ENCODE measurements at places on chromosomes 3 and 15. TPM values are rescaled to one million over a fixed set of nuclear protein-coding genes. Genes with fewer than 3 reads are reported as not detected.

GRCh38 chr3:127374086-127375010, 86.5 kb upstream of the PRR20G start:
- DNase-seq, result no peak
- H3K36me3 ChIP-seq, result no peaks in the 10 kb centered on the region
- no peaks in the 10 kb centered on the region for H3K27me3 ChIP-seq
- H3K4me1 ChIP-seq, result no peaks in the 10 kb centered on the region

- no peak overlapping the region for H3K27ac ChIP-seq
- no peaks in the 10 kb centered on the region for H3K4me1 ChIP-seq
- H3K4me3 ChIP-seq, result no peak overlapping the region
- no peaks in the 10 kb centered on the region for H3K27me3 ChIP-seq
- H3K36me3 ChIP-seq, result no peaks in the 10 kb centered on the region
Observed at GRCh38 chr15:47997195-47998080, 123.4 kb upstream of the SLC24A5 start.

GRCh38 chr3:150867434-150867833, 37.8 kb downstream of the MINDY4B start:
- H3K27me3 ChIP-seq, result peaks cover 6% of the 10 kb centered on the region
- H3K36me3 ChIP-seq, result no peaks in the 10 kb centered on the region
- H3K27ac ChIP-seq, result no peak overlapping the region
- no peak overlapping the region for H3K4me3 ChIP-seq

DNA sequence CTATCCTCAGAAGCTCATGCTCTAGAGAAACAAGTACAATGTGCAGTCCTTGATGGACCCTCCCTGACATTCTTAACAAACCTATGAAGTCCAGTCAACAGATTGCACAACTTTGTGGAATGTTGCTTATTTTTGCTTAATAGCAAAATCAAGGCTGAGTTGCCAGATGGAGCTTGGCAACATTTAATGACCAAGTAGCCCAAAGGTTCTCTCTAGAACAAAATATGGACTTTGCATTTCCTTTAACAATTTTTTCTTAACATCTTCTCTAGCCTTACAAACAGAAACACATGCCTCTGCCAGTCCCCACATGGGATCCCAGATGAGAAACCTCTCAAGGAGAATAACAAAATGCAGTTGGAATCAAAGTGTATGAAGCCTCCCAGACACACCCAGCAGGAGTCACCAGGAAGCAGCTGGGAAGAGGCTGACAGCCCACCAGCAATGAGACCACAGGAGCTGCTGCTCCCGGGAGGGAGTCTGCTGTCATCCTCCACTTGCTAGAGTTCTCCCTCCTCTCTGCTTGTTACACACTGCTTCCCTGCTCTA, 422.5 kb upstream of the CDIN1 start:
- H3K27ac ChIP-seq, result no peak overlapping the region
- no peak overlapping the region for H3K4me3 ChIP-seq

DNA sequence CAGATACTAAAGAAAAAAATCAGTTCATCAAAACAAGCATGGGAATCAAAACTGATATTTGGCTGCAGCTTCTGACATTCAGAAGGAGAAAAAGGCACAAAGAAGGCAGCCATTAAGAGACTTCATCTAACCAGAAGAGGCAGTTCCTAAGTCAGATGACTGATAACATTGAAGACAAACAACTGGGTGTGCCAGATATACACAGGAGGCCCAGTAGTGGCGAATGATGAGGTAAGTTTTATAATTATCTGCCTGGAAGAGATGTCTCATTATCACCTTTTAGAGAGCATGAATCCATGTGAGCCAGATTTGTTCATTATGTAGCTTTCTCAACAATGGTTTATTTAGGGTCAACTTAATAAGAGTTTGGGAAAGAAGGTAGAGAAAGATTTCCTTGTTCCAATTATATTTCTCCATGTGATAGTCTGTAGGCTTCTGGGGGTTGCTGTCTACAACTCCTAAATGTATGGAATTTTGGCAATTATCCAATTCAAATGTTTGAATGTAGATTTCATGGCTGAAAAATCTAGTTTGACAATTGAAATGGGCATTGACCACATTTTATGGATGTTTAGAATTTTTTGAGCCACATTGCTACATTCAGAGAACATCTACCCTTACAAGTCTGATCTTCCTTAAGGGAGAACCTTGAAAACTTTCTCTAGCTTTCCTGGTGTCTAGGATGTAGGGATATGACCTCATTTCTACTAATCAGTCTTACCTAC, 50.4 kb upstream of the RASGRF1 start:
- no peak overlapping the region for H3K27ac ChIP-seq
- H3K36me3 ChIP-seq, result no peaks in the 10 kb centered on the region

GRCh38 chr15:35533130-35534110, 12.5 kb downstream of the DPH6 start:
- no peak overlapping the region for H3K27ac ChIP-seq
- H3K4me1 ChIP-seq, result no peaks in the 10 kb centered on the region
- no peak overlapping the region for H3K4me3 ChIP-seq

GRCh38 chr3:150913133-150913922, 8.1 kb upstream of the MINDY4B start:
- no peak overlapping the region for H3K4me3 ChIP-seq
- H3K36me3 ChIP-seq, result no peaks in the 10 kb centered on the region
- H3K27me3 ChIP-seq, result peaks cover 4% of the 10 kb centered on the region
- no peak overlapping the region for H3K27ac ChIP-seq
- H3K4me1 ChIP-seq, result no peaks in the 10 kb centered on the region

DNA sequence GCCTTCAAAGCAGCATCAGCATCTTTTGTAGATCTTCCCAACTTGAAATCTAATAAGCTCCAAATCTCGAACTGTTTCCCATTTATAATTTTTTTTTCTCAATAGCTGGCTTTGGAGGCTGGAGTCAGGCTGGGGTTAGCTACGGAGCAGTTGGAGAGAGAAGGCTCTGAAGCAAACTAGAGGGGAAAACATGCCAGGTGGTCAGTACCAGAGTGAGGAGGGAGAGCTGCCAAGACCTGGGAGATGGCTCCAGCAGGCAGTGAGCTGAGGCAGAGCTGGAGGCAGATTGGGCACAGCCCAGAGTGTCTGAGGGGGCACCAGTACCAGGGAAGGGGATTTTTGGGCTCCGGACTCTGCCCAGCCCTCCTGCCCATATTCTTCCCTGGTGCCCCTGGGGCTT, 311.2 kb downstream of the RPLP1 start:
- H3K4me3 ChIP-seq, result no peak overlapping the region
- H3K27me3 ChIP-seq, result peaks cover 30% of the 10 kb centered on the region
- H3K36me3 ChIP-seq, result no peaks in the 10 kb centered on the region
- H3K27ac ChIP-seq, result no peak overlapping the region

DNA sequence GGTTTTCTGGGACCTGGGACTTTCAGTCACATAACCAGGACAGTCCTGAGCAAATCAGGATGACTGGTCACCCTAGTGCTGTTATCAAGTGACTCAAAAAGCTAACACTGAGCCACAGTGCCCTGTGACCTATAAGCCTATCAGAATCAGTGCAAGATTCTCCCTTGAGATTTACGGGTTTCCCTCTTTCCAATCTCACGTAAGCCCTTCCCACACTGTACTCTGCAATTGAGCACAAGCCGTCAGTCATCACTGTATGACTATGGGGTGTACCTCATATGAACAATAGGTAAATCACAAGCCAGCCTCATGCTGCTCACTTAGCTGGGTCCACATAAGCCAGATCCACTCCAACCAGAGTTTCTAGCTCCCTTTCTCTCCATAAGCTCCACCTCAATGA, 21.0 kb upstream of the CLDN18 start:
- no peaks in the 10 kb centered on the region for H3K36me3 ChIP-seq
- no peaks in the 10 kb centered on the region for H3K4me1 ChIP-seq
- no peak overlapping the region for H3K4me3 ChIP-seq
- no peak overlapping the region for H3K27ac ChIP-seq
- DNase-seq, result no peak

DNA sequence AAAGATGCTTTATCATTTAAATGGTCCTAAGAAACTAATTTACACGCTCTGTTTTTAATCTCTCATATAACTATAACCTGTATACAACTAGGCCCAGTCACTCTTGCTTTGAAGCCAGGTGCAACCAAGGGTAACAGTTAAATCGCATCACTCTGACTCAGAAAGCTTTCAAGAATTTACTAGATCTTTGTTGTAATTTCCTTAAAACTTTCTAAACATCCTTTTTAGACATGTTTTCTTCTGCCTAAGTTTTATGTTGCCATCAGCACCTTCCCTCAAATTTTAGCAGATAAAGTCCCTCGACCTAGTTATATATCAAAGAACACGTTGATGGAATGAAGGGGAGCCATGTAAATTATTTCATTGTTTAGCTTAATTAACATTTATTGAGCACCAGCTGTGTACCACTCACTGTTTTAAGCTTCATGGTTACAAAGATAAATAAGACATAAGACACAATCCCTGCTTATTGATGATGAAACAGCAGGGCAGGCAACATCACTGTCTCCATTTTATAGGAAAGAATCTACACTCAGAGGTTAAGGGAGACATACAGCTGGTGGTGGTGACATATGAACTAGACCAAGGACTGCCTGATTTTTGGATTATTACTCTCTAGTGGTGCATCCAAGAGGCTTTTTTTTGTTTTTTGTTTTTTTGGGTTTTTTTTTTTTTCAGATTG, 101.0 kb downstream of the CD200R1L start:
- peaks cover 17% of the 10 kb centered on the region for H3K4me1 ChIP-seq
- H3K27me3 ChIP-seq, result no peaks in the 10 kb centered on the region
- H3K36me3 ChIP-seq, result no peaks in the 10 kb centered on the region
- no peak overlapping the region for H3K4me3 ChIP-seq
- no peak overlapping the region for H3K27ac ChIP-seq

GRCh38 chr3:299590-300301, 103.2 kb downstream of the CHL1 start:
- H3K4me3 ChIP-seq, result no peak overlapping the region
- H3K27ac ChIP-seq, result no peak overlapping the region
- DNase-seq, result no peak
- no peaks in the 10 kb centered on the region for H3K36me3 ChIP-seq

- no peak for DNase-seq
- H3K4me3 ChIP-seq, result no peak overlapping the region
- H3K36me3 ChIP-seq, result no peaks in the 10 kb centered on the region
- no peak overlapping the region for H3K27ac ChIP-seq
- no peaks in the 10 kb centered on the region for H3K27me3 ChIP-seq
Observed at GRCh38 chr15:77656294-77656693, 23.6 kb upstream of the LINGO1 start.

GRCh38 chr3:196377321-196377720, 39.1 kb upstream of the TM4SF19 start:
- no peaks in the 10 kb centered on the region for H3K4me1 ChIP-seq
- H3K4me3 ChIP-seq, result no peak overlapping the region
- DNase-seq, result no peak
- H3K36me3 ChIP-seq, result peaks cover 20% of the 10 kb centered on the region

DNA sequence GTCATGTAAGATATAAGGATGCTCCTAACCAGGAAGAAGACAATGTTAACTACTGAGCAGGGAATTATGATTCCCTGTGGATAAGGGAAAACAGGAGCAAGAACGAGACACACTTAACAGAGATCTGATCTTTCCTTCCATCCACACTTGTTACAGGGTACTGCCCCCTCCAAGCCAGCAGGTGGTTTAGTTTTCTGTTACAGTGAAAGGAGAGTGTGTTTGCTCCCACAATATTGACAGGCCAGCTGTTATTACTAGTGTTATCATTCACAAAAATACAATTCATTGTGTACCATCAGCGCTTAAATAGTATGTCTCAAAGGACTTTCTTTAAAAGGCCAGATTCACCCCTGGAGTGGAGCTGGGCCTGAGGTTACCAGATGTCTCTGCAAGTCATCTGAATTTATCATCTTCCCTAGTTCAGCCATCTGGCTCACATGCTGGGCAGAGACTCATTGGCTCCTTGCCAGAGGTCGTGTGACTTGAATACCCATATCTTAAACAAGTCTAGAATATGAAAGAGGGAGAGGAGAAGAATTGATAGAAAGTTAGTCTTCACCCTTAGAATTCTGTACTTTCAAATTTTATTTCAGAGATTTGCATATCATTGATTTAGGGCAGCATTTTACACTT, 16.8 kb upstream of the FMN1 start:
- no peak for DNase-seq
- no peak overlapping the region for H3K4me3 ChIP-seq
- no peak overlapping the region for H3K27ac ChIP-seq
- no peaks in the 10 kb centered on the region for H3K36me3 ChIP-seq
- no peaks in the 10 kb centered on the region for H3K27me3 ChIP-seq

GRCh38 chr3:30657914-30658313, 51.5 kb downstream of the TGFBR2 start:
- peaks cover 86% of the 10 kb centered on the region for H3K4me1 ChIP-seq
- H3K27me3 ChIP-seq, result no peaks in the 10 kb centered on the region
- H3K27ac ChIP-seq, result peak overlapping the region; percentile 91
- peaks cover 27% of the 10 kb centered on the region for H3K36me3 ChIP-seq
- no peak for DNase-seq

GRCh38 chr3:132394320-132394719, 23.0 kb upstream of the DNAJC13 start:
- no peak overlapping the region for H3K27ac ChIP-seq
- no peak for DNase-seq
- H3K36me3 ChIP-seq, result no peaks in the 10 kb centered on the region
- H3K4me1 ChIP-seq, result no peaks in the 10 kb centered on the region

DNA sequence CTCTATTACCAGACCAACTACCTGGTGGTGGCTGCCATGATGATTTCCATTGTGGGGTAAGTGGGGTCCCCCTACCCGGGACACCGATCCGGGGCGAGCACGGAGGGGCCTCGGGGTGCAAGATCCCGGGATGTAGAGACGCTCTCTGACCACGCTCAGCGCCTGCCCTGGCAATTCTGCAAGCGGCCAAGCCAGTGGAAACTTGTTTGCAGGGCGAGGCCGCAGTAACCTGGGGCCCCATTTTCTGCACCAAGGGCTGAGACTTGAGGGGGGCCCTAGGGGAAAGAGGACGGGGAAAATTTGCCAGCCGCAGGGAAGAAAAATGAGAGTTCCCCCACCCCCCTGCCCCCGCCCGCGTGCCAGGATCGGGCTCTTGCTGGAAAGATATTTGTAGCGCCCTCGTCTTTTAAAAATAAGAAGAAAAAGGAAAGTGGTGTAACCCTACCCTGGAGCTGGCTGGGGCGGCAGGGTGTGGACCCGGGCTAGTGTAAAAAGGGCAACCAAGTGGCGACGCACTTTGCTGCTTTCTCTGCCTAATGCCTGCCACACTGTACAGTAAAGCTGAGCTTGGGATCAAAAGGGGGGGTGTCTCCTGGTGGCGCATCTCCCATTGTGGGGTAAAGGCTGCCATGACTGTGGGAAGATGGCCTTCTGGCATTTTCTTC, 563 bp downstream of the ARL6IP5 start:
- DNase-seq, result no peak
- no peaks in the 10 kb centered on the region for H3K36me3 ChIP-seq
- peaks cover 86% of the 10 kb centered on the region for H3K4me1 ChIP-seq

DNA sequence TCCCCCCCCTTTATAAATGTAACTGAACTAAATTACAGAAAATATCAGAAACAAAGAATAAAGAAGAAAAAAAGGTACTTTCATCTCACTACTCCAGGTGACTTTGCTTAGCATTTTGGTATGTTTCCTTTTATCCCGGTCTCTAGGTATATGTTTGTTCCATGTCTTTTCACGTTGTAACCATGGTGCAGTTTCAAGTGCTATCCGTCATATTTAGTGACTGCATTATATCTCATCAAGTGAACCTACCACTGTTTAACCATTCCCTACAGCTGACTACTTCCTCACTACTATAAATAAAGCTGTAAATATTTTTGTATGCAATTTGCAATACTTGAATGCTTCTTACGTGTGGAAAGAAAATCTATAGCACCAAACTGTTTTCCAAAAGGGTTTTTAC, 2.2 kb downstream of the BTBD1 start:
- peak overlapping the region; percentile 98 for H3K4me3 ChIP-seq
- no peaks in the 10 kb centered on the region for H3K27me3 ChIP-seq
- H3K36me3 ChIP-seq, result peaks cover 14% of the 10 kb centered on the region
- H3K4me1 ChIP-seq, result peaks cover 58% of the 10 kb centered on the region
- DNase-seq, result no peak

B3GNT5 gene
- 2.2 TPM for total RNA-seq

MYO5A gene
- 63.3 TPM for total RNA-seq

GOLGA8G gene
- total RNA-seq, result not detected

PAQR9 gene
- not detected for total RNA-seq

TAGLN3 gene
- total RNA-seq, result not detected

C2CD4A gene
- total RNA-seq, result 0.17 TPM

CRABP1 gene
- not detected for total RNA-seq

Measured in CD4-positive, CD25-positive, alpha-beta regulatory T cell (primary cell).